ENCODE measurements at places on chromosomes 7 and 10. TPM values are rescaled to one million over a fixed set of nuclear protein-coding genes. Genes with fewer than 3 reads are reported as not detected.
A peak's percentile ranks its signal among the peaks of the same experiment; 100 is the strongest.

KCND2 gene
- total RNA-seq = 16.1 TPM

SSC4D gene
- total RNA-seq = 0.64 TPM

ZNF425 gene
- total RNA-seq = 2.9 TPM

MRLN gene
- total RNA-seq = not detected

SCART1 gene
- 4.2 TPM for total RNA-seq

CYP2E1 gene
- 1.3 TPM for total RNA-seq

TMEM72 gene
- not detected for total RNA-seq

WNT16 gene
- 0.32 TPM for total RNA-seq

DNA sequence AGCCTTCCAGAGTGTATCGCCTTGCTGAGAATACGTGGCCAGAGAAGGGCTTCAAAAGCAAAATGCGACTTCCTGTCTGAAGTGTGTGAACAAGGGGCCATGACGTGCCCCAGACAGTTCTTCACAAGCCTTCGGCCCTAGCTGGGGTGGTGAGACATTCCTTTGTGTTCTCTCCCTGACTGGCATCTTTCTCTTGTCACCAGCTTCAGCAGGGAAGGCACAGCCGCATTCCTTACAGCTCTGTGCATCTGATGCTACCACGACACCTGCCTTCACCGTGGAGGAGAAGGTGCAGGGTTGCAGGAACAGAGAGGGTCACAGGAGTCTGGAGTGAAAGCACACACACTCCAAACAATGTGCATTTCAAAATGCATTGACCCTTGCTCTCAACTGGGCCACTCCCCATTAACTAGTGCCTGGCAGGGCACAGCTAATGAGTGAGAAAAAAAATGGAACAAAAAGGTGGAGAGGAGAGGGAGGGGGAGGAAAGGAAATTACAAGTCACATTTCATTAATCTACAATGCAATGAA, 93.4 kb downstream of the GPR26 start:
- no peak for DNase-seq

GRCh38 chr10:47311932-47312662, 10.2 kb upstream of the GDF2 start:
- peak; percentile 60 for DNase-seq

GRCh38 chr10:31320550-31321211, 1.7 kb downstream of the ZEB1 start:
- DNase-seq = peak; percentile 66

- DNase-seq = no peak
Measured at GRCh38 chr10:69074532-69074931, 13.4 kb upstream of the SRGN start.

- DNase-seq = no peak
Measured at GRCh38 chr10:102230861-102231356, 4.8 kb downstream of the ELOVL3 start.

DNA sequence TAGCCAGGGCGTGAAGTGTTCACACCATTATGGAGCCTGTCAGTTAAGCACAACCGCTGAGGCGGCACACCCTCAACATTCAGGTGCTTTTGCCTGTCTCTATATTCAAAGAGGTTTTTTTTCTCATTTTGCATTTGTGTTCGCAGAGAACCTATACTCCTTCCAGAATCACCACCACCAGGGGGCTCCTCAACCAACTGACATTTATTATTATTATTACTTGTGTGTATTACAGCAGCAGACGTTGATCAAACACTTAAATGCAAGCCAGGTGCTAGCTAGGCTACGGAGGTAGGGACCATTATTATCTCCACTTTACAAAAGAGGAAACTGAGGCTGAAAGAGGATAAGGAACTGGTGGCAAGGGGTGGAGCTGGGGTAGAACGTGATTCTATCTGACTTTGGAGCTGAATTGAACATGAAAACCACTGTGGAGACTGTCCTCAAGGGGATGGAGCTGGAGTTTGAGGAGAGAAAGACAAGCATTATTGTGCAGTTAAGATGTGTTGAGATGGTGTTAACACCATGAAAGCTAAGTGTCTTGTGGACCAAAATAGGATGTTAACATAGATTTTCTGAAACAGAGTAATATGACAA, 133.8 kb upstream of the PLXNA4 start:
- DNase-seq = peak; percentile 60

GRCh38 chr7:140126435-140127034, 50.2 kb downstream of the KDM7A start:
- no peak for DNase-seq

GRCh38 chr7:157000741-157001653, 9.5 kb downstream of the MNX1 start:
- no peak for DNase-seq

GRCh38 chr10:121644501-121644900, 46.3 kb upstream of the FGFR2 start:
- DNase-seq = no peak

GRCh38 chr7:12814828-12815227, 127.4 kb downstream of the ARL4A start:
- DNase-seq = no peak

DNA sequence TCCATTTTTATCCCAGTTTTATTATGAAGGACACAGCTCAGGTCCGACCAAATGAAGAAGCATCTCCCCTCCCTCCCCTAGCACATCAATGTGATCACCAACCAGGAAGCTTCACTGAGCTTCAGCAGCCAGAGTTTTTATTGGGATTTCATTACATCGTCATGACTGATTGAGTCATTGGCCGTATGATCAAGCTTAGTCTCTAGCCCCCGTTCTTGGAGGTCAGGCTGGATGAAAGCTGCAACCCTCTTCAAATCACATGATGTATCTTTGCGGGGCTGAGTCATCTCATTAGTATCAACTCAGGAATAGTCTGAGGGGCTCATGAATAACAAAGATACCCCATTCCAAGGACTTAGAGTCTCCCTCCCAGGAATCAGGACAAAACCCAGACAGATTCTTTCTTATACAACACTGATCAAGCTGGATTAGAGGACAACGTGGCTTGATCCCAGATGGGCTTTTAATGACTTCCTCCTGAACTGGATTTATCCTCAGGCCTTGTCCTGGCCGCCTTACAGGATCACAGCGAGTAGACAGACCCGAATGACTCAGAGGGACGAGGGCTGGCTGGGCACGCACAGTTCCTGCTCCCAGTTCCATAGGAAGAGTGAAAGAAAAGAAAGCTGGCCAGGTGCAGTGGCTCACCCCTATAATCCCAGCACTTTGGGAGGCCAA, 14.5 kb downstream of the LIMK1 start:
- peak; percentile 97 for DNase-seq

GRCh38 chr10:43322769-43323168, 48.7 kb upstream of the FXYD4 start:
- DNase-seq = peak; percentile 54

GRCh38 chr7:113953553-113953952, 34.7 kb upstream of the PPP1R3A start:
- no peak for DNase-seq

DNA sequence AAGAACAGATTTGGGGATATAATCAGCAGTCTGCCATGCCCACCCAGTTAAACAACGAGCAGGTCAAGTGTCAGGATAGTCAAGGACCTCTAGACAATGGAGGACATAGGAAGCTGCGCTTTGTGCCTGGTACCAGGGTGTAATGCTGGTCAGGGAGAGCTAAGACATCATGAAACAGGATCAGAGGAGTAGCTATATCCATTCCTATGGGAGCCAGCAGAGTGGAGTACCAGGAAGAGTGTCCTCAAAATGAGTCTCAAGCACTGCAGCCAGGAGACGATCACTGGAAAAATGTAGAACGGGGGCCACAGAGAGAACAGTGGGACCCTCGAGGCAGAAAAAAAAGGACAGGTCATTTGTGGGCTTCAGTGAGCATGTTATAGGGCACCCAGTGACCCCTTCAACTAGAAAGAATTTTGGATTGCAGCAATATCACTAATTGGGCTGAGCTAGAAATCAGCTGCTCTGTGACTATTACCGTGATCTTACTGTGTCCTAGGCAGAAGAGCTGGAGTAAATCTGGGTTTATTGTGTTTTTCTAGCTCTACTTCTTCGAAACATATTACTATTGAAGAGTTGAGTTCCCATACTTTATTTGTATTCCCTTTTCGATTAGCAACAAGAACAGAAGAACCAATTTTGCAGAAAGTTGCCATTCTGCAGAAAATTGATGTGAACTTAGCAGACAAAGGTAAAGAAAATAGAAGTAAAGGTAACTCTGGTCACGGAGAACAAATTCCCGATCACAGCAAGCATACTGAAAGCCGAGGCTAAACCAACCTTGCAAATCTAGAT, 319.6 kb downstream of the AHR start:
- DNase-seq = no peak

- peak; percentile 69 for DNase-seq
Measured at GRCh38 chr10:4127518-4128315, 342.7 kb upstream of the KLF6 start.

- DNase-seq = no peak
Measured at GRCh38 chr7:99597762-99598501, at the start of gene TMEM225B. TMEM225B (plus strand) TSS chr7:99598267; CDS start chr7:99604389, 6,122 bp downstream.

DNA sequence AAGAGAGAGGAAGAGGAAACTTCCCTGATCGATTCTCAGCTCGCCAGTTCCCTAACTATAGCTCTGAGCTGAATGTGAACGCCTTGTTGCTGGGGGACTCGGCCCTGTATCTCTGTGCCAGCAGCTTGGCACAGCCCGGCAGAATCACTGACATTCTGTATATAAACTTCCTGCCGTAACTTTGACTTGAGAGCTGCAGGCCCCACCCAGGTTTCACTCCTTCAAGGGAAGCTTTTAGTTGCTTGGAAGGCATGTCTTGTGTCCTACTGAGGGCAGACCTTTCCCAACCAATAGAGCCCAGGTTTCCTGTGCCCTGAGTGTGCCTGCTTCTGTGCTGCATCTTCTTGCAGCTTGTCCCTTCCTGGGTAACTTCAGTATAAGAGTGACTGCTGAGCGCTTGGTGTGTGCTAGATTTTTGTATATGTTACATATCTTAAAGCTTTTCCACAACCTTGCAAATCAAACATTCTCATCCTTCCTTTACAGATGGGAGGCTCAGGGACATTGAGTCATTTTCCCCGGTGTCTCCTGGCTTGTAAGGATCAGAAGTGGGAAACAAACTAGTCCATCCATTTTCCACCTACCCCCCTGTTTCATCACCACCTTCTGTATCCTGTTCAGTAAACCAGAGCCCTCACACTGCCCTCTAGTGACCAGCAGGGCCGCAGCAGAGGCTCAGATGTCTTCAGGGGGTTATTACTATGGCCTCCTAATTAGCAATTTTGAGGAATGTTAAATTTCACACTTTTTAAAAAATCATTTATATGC, 225.2 kb upstream of the PRSS58 start:
- peak; percentile 60 for DNase-seq

- DNase-seq = no peak
Measured at GRCh38 chr7:132619967-132620366, 43.7 kb upstream of the PLXNA4 start.

- no peak for DNase-seq
Measured at GRCh38 chr10:111545861-111546605, 469.2 kb downstream of the ADRA2A start.

Data from fibroblast of villous mesenchyme (primary cell).